A172 (cell line): ENCODE measurements at places on chromosomes 5 and 9. TPM values are rescaled to one million over a fixed set of nuclear protein-coding genes. Genes with fewer than 3 reads are reported as not detected.

SPINK6 gene
- total RNA-seq: 0.89 and 2.4 TPM in 2 replicates

IGFBPL1 gene
- 0.14 TPM in 1 of 2 replicates, not detected in the other for total RNA-seq

GABRB2 gene
- total RNA-seq: not detected in 2 replicates

RNF180 gene
- 0.48 and 0.96 TPM in 2 replicates for total RNA-seq

DEPDC1B gene
- total RNA-seq: 34.4 and 35.0 TPM in 2 replicates

GPR151 gene
- total RNA-seq: not detected in 2 replicates

COL27A1 gene
- 8.2 and 8.4 TPM in 2 replicates for total RNA-seq

IFNK gene
- total RNA-seq: not detected in 2 replicates

NDUFS6 gene
- 85.8 and 94.2 TPM in 2 replicates for total RNA-seq

AGXT2 gene
- not detected in 2 replicates for total RNA-seq

RELL2 gene
- total RNA-seq: 6.9 and 10.4 TPM in 2 replicates

TLX3 gene
- total RNA-seq: not detected in 2 replicates

STC2 gene
- 0.03 and 0.10 TPM in 2 replicates for total RNA-seq

GCNT1 gene
- total RNA-seq: 1.6 and 2.7 TPM in 2 replicates

HAPLN1 gene
- total RNA-seq: 35.6 and 62.6 TPM in 2 replicates

PCDHB16 gene
- 4.2 and 7.9 TPM in 2 replicates for total RNA-seq

PRR16 gene
- total RNA-seq: 1.9 and 4.0 TPM in 2 replicates

SOHLH1 gene
- not detected in 2 replicates for total RNA-seq

FGF18 gene
- total RNA-seq: 0.14 and 1.1 TPM in 2 replicates

HRCT1 gene
- 1.0 TPM in 1 of 2 replicates, not detected in the other for total RNA-seq

SLCO4C1 gene
- not detected in 2 replicates for total RNA-seq

SAXO1 gene
- total RNA-seq: not detected in 2 replicates

MYOZ3 gene
- 0.07 and 0.45 TPM in 2 replicates for total RNA-seq

GARIN3 gene
- total RNA-seq: not detected in 2 replicates

SLC27A6 gene
- total RNA-seq: not detected in 2 replicates

DDX4 gene
- not detected in 2 replicates for total RNA-seq

NR2F1-AS1 gene
- total RNA-seq: 9.8 and 24.4 TPM in 2 replicates

ACTBL2 gene
- 0.05 TPM in 1 of 2 replicates, not detected in the other for total RNA-seq

SOWAHA gene
- not detected in 2 replicates for total RNA-seq

NSD1 gene
- 39.9 and 48.6 TPM in 2 replicates for total RNA-seq

GABRA1 gene
- total RNA-seq: 1.4 TPM in 1 of 2 replicates, not detected in the other

LCN1 gene
- 0.47 TPM in 1 of 2 replicates, not detected in the other for total RNA-seq

SLCO6A1 gene
- total RNA-seq: not detected in 2 replicates

THBS4 gene
- 0.05 and 1.2 TPM in 2 replicates for total RNA-seq

TAF11L8 gene
- total RNA-seq: not detected in 2 replicates

OLFM1 gene
- 41.2 and 65.4 TPM in 2 replicates for total RNA-seq

ZNF354C gene
- not detected in 2 replicates for total RNA-seq

CAMK2A gene
- total RNA-seq: 1.2 and 1.3 TPM in 2 replicates

UNC13B gene
- total RNA-seq: 6.7 and 7.5 TPM in 2 replicates

TIMD4 gene
- not detected in 2 replicates for total RNA-seq

OMD gene
- not detected in 2 replicates for total RNA-seq
